ENCODE measurements at places on chromosomes 5 and 9. TPM values are rescaled to one million over a fixed set of nuclear protein-coding genes. Genes with fewer than 3 reads are reported as not detected.
A peak's percentile ranks its signal among the peaks of the same experiment; 100 is the strongest.

DNA sequence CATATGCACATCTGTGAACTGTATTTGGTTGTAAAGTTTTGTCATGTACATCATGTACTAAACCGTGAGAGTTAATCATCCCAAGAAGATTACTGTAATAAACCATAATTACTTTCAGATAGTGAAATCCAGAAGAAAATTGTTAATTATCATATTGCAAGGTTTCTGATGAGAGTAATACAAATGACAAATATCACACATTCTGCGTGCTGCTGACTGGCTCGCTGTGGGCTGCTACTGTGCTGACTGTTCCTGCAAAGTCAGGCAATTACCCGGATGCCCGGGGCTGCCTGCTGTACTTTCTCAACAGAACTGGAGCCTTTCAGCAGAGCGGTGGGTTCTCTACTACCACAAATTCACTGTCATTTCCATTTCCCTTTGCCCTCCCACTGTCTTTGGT lies 68.3 kb downstream of the SMARCA2 start:
- no peak for DNase-seq

DNA sequence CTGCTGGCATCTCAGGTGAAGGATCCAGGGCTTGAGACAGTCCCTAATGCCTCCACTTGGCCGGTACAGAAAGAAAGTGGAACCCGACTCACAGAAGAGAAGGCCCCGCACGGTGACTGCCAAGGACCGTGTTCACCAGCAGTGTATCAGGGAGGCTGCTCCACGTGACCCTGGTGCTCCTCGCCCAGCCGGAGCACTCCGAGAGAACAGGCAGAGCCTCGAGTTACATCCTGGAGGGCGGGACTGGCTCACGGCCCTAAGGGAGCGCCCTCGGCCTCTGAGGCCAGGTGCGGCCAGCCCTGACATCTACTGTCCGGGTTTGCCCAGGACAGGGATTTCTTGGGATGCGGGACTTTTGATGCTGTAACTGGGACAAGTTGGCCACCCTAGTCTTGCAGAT lies 104.0 kb upstream of the SARDH start:
- peak; percentile 63 for DNase-seq

- peak; percentile 92 for DNase-seq
Observed at GRCh38 chr5:40755093-40755406, 711 bp downstream of the TTC33 start.

GRCh38 chr9:91519520-91520277 lies 96.1 kb upstream of the NFIL3 start:
- DNase-seq = no peak

- no peak for DNase-seq
Observed at GRCh38 chr5:150391986-150392385, 20.7 kb downstream of the CD74 start.

GRCh38 chr9:99471033-99471432 lies 249.0 kb downstream of the SEC61B start:
- DNase-seq = no peak

DNA sequence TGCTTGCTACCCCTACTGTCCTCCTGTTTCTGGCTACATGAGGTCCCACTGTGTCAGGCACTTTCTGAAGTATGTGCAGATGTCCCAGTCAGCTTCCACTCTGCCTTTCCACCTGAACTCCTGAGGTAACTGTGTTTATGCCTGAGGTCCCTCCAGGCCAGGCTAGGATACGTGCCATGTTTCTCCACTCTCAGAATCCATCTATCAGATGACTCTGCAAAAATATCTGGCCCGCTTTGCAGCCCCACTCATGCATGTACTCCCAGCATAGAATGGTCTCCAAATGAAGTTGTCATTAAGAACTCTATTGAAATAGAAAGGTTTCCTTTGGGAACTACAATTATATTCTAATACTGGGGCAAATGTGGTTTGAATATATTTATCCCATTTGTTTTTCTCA lies 231.9 kb upstream of the RASEF start:
- no peak for DNase-seq

DNA sequence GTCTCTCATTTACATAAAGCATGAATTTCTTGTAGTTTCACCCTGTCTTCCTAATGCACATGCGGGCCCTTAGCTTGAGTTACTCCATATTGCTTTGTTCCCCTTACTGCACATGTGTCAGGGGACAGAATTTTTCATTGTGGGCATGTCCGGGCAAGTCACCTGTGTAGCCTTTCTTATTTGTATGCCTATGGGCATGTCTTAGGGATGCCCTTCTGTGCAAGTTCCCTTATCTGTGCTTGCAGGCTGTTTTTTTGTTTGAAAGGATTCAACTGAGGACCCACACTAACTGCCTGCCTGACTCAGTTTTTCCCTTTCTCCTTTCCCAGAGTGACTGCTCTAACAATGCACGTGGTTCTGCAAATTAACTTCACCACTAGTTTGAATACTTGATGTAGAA lies 161.7 kb downstream of the YTHDC2 start:
- no peak for DNase-seq

Gene SPRY4
- total RNA-seq = 15.6 TPM

Gene NTRK2
- total RNA-seq = 60.3 TPM

Gene MRPL41
- 29.1 TPM for total RNA-seq

Gene RPL37
- total RNA-seq = 168 TPM

Gene SAXO1
- under 0.01 TPM for total RNA-seq

Gene PTRH1
- total RNA-seq = 7.3 TPM

Measured in tongue (tissue), 3 donors.